Stimulated activated CD4-positive, alpha-beta T cell treated with anti-CD3 and anti-CD28 coated beads, Interleukin-15, amount 100 ng/mL, for 1 hour (primary cell): ENCODE measurements at places on chromosomes 1 and 21.

DNA sequence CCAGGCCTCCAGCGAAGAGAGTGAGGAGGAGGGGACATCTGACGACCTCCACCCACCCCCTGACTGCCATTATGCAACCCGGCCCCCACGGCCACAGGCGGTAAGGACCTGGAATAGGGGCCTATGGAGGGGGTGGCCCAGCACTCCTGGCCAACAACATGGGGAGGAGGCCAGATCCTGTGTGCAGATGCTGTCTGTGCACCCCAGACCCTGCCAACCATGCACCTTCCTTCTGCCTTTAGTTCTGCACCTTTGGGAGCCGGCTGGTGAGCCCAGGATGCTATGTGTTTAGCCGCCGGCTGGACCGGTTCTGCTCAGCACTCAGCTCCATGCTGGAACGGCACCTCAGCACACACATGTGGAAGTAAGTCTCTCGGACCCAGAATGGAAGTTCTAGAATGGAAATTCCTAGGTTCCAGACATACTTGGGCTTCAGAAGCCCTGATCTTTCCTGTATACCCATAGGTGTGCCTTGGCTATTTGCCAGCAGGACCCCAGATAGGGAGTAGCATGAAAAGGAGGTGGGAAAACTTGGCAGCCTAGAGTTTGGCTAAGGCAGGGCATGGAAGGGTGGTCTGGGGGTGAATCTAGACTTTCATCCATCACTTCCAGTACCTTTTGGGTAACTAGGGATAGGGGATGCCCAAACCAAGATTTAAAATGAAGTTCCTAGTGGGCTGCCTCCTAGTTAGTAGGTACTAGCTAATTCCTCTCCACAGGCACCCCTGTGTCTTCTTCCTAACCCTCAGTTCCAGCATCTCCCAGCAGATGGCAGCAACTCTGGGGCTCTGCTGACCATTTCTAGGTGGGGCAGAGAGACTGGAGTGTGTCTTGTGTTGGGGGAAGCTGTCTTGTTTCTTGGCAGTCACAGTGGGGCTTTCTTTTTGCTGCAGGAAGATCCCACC lies 3.6 kb upstream of the CYB561D1 start:
- no peak for DNase-seq

GRCh38 chr1:29821605-29822004 lies 585.3 kb downstream of the PTPRU start:
- DNase-seq = no peak

DNA sequence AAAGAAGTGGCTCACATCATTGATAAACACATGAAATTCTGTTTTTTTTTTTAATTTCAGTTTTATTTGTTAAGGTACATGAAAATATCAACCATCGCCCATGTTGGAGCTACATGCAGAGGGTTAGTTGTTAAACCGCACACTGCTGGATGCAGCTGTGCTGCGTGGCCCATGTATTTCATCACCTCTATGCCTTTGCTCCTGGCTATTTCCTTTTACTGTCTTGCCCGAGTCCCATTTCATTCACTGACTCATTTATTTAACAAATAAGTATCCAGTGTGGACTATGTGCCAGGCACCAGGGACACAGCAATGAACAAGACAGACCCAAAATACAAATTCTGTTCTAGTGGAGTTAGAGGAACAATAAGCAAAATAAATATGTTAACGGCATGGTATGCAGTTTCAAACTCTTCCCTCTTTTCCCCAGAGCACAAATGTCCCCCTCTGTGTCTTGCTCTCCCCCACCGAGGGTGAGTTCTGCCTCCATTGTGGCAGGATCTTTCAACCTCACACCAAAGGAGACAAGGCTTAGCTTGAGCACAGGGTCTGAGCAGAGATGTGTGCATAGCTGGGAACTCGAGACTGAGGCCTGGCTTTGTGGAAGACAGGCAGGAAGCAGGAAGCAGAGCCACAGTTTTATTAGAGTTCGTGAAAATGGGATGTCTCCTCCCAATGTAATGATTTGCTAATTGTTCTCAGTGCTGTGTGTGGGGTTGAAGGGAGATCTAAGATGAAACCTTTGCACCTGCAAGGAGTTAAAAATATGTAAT lies 44.6 kb downstream of the MAN1C1 start:
- DNase-seq = no peak

DNA sequence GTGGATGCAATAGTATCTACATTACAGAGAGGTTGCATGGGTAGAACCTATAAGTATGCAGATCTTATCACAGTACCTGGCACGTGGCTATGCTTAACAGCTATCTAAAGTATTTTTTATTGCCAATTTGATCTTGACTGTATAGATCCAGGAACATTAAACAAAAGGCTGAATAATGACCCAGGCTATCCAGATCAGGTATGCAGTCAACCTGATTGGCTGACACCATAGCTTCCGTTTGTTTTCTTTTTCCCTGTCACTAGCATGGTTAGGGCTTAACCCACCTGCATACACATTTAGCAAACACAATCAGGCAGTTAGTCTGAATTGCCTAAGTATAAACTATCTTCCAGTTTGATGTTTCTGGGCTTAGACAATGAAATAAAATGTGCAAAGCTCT lies 264.9 kb upstream of the PLXNA2 start:
- no peak for DNase-seq

GRCh38 chr1:107480548-107481415 lies 339.9 kb downstream of the NTNG1 start:
- DNase-seq = no peak

- no peak for DNase-seq
Observed at GRCh38 chr1:229066591-229066990, 204.3 kb upstream of the RAB4A start.

GRCh38 chr1:10171105-10171767 lies 39.1 kb upstream of the KIF1B start:
- DNase-seq = no peak

DNA sequence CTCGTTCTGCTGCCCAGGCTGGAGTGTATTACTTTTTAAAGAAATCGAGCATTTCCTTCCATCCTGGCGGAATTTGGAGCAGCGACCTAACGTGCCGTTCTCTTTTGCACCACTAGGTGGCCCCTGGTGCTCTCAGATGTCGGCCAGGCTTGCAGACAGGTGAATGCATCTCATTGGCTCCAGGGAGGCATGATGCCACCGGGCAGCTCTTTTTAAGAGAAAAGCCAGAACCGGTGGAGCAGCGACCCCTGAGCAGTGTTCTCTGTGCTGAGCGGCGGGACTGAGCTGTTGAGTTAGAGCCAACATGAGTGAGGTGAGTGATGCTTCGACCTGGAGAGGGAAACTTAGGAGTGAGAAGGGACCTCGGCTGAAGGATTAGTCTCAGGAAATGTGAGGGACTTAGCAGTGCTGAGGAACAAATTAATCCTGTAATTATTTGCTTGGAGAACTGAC lies at the start of gene PCP4:
PCP4 (plus strand) TSS at position 241 of the 453 bp plus-strand sequence; CDS start at position 305, 64 bp downstream.
- DNase-seq = no peak
